ENCODE measurements at places on chromosomes 11 and 22. TPM values are rescaled to one million over a fixed set of nuclear protein-coding genes. Genes with fewer than 3 reads are reported as not detected.

ZNF195 gene
- 19.2 TPM for polyA plus RNA-seq

KRTAP5-8 gene
- not detected for polyA plus RNA-seq

ZNF215 gene
- 3.3 TPM for polyA plus RNA-seq

GGTLC3 gene
- polyA plus RNA-seq = not detected

CECR2 gene
- not detected for polyA plus RNA-seq

BTG4 gene
- 0.13 TPM for polyA plus RNA-seq

CDHR5 gene
- not detected for polyA plus RNA-seq

SRPRA gene
- 96.1 TPM for polyA plus RNA-seq

TECTA gene
- polyA plus RNA-seq = 0.21 TPM

PHETA2 gene
- 2.2 TPM for polyA plus RNA-seq

TREH gene
- polyA plus RNA-seq = not detected

LRRC56 gene
- 0.44 TPM for polyA plus RNA-seq

KRTAP5-1 gene
- not detected for polyA plus RNA-seq

CRYBB3 gene
- polyA plus RNA-seq = not detected

OR9I1 gene
- polyA plus RNA-seq = not detected

SYCE3 gene
- polyA plus RNA-seq = 0.17 TPM

INS gene
- polyA plus RNA-seq = not detected

GANAB gene
- 211 TPM for polyA plus RNA-seq

OR52K2 gene
- not detected for polyA plus RNA-seq

EFCAB6 gene
- polyA plus RNA-seq = 0.31 TPM

PANX1 gene
- polyA plus RNA-seq = 67.1 TPM

CATSPER1 gene
- polyA plus RNA-seq = 0.07 TPM

ABCC8 gene
- not detected for polyA plus RNA-seq

APOA5 gene
- polyA plus RNA-seq = not detected

MPPED1 gene
- not detected for polyA plus RNA-seq

MGAT3 gene
- polyA plus RNA-seq = not detected

NRGN gene
- polyA plus RNA-seq = 3.3 TPM

SNX32 gene
- polyA plus RNA-seq = 0.15 TPM

PAX6 gene
- polyA plus RNA-seq = 0.15 TPM

FGF4 gene
- not detected for polyA plus RNA-seq

TPH1 gene
- 0.22 TPM for polyA plus RNA-seq

RNF26 gene
- polyA plus RNA-seq = 13.2 TPM

EML3 gene
- 13.6 TPM for polyA plus RNA-seq

OR52A1 gene
- not detected for polyA plus RNA-seq

PLAAT3 gene
- 0.20 TPM for polyA plus RNA-seq

CYTH4 gene
- polyA plus RNA-seq = 0.12 TPM

PLXNB2 gene
- 66.2 TPM for polyA plus RNA-seq

OR5D16 gene
- polyA plus RNA-seq = not detected

CASP5 gene
- polyA plus RNA-seq = not detected

FAR1 gene
- polyA plus RNA-seq = 86.9 TPM

PRG2 gene
- polyA plus RNA-seq = not detected

SLC22A8 gene
- not detected for polyA plus RNA-seq

OSM gene
- not detected for polyA plus RNA-seq

RPL3 gene
- polyA plus RNA-seq = 2,538 TPM

HBE1 gene
- 0.26 TPM for polyA plus RNA-seq

OR4X1 gene
- polyA plus RNA-seq = not detected

CD44 gene
- 2,271 TPM for polyA plus RNA-seq

CARS1 gene
- 62.5 TPM for polyA plus RNA-seq

OR10V1 gene
- not detected for polyA plus RNA-seq

SEC14L6 gene
- not detected for polyA plus RNA-seq

OR52I2 gene
- not detected for polyA plus RNA-seq

DEFB108B gene
- not detected for polyA plus RNA-seq

MS4A12 gene
- not detected for polyA plus RNA-seq

MAJIN gene
- polyA plus RNA-seq = 0.09 TPM
